NCI-H1930 (cell line): ENCODE measurements at places on chromosomes 1 and 21.

DNA sequence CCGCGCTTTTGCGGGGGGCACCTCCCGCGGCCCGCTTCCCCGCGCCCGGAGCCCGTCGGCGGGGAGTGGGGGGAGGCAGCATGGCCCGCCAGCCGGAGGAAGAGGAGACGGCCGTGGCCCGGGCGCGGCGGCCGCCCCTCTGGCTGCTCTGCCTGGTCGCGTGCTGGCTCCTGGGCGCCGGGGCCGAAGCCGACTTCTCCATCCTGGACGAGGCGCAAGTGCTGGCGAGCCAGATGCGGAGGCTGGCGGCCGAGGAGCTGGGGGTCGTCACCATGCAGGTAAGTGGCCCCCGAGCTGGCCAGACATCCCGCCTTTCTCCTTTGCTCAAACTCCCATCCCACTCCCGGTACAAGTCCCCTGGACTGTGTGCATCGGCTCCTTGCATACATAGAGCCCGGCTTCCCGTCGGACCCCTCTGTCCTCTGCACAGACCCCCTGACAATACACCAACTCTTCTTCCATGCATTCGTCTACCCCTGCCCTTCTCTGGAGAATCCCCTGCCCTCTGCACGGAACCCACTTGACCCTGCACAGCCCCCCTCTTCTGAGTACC, 812 bp downstream of the CACHD1 start:
- no peak for DNase-seq

DNA sequence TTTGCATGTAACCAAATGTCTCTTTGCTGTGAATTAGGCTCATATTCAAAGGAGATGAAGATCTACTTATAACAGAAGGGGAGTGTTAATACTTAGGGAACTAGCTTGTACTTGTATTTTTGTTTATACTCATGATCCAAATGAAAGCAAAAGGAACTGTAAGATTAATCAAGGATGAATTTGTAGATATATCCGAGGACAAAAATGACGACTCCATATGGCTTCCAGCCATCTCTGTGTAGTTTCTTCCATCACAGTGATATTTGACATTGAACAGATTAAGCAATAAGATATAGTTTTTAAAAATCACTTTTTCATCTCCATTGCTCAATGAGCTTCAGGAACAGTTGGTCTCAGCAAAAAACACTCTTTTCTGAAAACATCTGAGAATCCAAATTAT, 257.4 kb upstream of the CAMK1G start:
- DNase-seq: no peak

GRCh38 chr21:27636656-27637055, 669.8 kb upstream of the ADAMTS5 start:
- DNase-seq: no peak

GRCh38 chr21:39104911-39105310, 78.3 kb downstream of the PSMG1 start:
- DNase-seq: no peak

DNA sequence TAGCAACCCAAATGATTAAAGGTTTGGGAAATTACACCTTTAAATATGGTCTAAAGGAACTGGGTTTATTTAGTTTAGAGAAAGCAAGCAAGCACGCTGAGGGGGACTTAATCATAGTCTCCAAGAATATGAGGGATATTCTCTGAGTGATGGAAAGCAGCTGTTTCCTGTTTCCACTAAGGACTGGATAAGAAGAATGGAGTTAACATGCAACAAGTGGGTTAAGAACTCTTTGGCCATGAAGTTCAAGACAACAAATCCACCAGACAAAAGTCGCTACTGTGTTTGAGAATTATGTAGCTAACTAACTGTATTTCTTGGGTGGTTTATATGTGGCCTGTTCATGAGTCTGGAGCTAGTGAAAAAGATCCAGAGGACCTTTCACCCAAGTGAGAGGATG, 85.7 kb downstream of the TGFB2 start:
- no peak for DNase-seq
